ENCODE measurements at places on chromosomes 5 and 9.

DNA sequence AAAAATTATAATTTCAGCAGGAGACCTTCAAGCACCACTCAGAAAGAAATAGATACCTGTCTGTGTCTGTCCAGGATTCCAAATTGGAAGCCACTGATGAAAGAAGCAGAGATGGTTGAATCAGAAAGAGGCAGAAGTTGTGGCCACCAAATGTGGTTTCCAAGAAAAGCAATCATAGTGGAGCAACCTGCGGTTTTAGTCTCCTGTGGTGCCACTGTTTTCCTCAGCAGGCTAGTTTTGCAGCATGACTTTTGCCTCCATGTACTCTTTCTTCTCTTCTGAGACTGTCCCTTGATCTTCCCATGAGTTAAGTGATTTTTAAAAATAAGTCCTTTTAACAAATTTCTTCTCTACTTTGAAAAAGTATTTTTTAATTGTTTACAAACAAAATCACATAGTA, 535.8 kb downstream of the CYLC2 start:
- peak; percentile 0 for DNase-seq

DNA sequence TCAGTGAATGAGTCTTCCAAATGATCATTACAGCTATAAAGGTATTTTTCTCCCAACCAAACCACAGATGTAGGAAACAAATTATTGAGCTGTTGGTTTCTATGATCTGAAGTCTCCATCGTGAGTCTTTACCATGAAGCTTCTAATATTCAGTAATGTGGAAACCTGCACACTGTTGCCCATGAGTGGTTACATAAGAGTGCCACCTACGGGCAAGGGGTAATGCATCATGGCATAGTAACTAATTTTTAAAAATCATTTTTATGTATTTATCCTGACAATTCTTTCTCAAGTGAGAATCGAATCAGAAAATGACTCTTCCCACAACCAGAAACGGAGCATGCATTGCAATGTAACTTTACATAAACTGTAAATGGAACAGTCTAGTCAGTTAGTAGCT, 282.5 kb upstream of the SMARCA2 start:
- DNase-seq = no peak

GRCh38 chr9:38434853-38435252, 10.6 kb upstream of the IGFBPL1 start:
- DNase-seq = peak; percentile 41

GRCh38 chr5:90613459-90613858, 54.9 kb downstream of the ADGRV1 start:
- no peak for DNase-seq
